HFFc6 (cell line): ENCODE measurements at places on chromosomes 3 and 15. TPM values are rescaled to one million over a fixed set of nuclear protein-coding genes. Genes with fewer than 3 reads are reported as not detected.
A peak's percentile ranks its signal among the peaks of the same experiment; 100 is the strongest.

ARL14 gene
- 0.17 TPM in 1 of 3 replicates, not detected in the others for total RNA-seq

SEMA7A gene
- total RNA-seq: 122 to 191 TPM (median 171 TPM) in 3 replicates

FHIT gene
- total RNA-seq: 0.23 TPM in 1 of 2 replicates, not detected in the other

OCA2 gene
- not detected in 3 replicates for total RNA-seq

ARPP21 gene
- not detected in 3 replicates for total RNA-seq

- H3K27me3 ChIP-seq: peaks cover 8% of the 10 kb centered on the region; the same call in 1 of the 2 replicates
- H3K36me3 ChIP-seq: no peaks in the 10 kb centered on the region
- H3K4me3 ChIP-seq: no peak overlapping the region
- DNase-seq: no peak
- no peak overlapping the region for H3K27ac ChIP-seq
Observed at GRCh38 chr15:79136434-79137046, 46.0 kb upstream of the RASGRF1 start.

DNA sequence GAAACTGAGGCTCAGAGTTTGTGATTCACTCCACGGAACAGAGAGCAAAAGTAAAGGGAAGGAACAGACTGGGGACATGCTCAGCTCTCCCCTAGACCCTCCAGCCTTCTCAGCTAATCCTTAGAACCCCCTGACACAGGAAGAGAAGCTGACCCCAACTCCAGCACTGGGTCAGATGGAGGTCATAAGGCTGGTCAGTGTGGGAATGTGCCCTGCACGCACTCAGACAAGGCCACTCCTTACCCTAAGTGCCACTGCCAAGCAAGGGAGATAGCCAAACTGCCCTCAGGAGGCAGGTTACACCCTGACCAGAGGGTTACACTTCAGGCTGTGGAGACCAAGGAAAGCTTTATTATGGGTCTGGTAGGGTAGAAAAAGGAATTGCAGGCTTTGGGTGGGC is 1.2 kb downstream of the RPL29 start:
- H3K4me1 ChIP-seq: peaks cover 33% of the 10 kb centered on the region
- peaks cover 2% of the 10 kb centered on the region for H3K27me3 ChIP-seq
- no peak for DNase-seq
- H3K36me3 ChIP-seq: peaks cover 32% of the 10 kb centered on the region
- H3K27ac ChIP-seq: peak overlapping the region; percentile 99
- peak overlapping the region; percentile 98 for H3K4me3 ChIP-seq

DNA sequence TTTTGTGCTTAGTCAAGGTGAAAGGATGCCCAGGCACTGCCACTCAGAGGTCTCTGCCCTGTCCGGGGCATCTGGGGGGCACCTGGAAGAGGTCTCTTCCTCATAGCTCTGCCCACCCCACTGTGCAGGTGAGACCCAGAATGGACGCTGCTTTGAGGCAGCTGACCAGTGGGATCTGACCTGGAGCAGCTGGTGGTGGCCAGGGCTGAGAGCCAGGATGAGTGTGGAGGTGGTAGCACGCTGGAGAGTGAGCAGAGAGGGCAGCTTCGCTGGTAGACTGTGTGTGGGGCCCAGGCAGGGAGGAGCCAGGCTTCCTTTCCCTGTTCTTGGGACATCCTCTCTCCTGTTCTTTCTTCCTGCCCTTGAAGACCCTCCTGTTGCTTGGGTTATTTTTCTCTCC is 32.2 kb upstream of the PLA2G4E start:
- H3K4me1 ChIP-seq: peaks cover 15% of the 10 kb centered on the region
- peaks cover 46% of the 10 kb centered on the region for H3K27me3 ChIP-seq
- no peaks in the 10 kb centered on the region for H3K36me3 ChIP-seq
- no peak for DNase-seq

DNA sequence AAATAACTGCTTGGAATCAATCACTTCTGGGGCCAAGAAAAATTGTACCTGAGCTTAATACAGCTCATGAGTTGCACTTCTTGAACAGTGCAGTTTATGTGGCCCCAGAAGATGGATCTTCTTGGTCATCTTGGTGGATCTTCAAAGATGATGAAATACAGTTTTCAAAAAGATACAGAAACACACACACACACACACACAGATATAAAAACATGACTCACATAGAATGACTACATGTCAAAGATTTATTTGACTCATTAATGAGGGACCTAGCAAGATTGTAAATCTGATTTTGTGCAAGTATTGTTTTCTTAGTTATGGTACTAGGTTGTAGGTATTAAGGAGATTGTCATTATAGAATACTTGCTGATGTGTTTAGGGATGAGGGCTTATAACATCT is 32.6 kb downstream of the PDCD6IP start:
- H3K27ac ChIP-seq: peak overlapping the region; percentile 14
- no peak overlapping the region for H3K4me3 ChIP-seq
- peaks cover 58% of the 10 kb centered on the region for H3K4me1 ChIP-seq
- H3K36me3 ChIP-seq: peaks cover 57% of the 10 kb centered on the region
- peak; percentile 66 for DNase-seq

DNA sequence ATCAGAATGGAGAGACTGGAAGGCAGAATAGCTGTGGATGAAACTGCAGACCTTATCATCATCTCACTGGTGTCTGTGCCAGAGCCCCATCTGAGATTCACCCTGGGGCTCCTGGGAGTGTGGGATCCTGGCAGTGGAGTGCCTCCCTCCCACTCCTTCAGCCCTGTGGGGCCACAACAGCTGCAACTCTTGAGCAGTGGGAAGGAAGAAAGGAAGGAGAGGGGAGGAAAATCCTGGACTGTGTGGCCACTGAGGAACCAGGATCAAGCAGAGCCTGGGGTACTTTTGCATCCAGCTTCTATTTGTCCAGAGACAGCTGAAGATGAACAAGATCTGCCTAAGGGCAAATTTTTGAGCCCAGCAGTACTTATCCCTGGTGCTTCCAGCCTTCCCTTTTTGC is 13.1 kb upstream of the ALDH1A2 start:
- H3K4me1 ChIP-seq: peaks cover 8% of the 10 kb centered on the region
- no peaks in the 10 kb centered on the region for H3K36me3 ChIP-seq
- H3K27ac ChIP-seq: no peak overlapping the region
- peaks cover 11% of the 10 kb centered on the region; the same call in 1 of the 2 replicates for H3K27me3 ChIP-seq
- DNase-seq: no peak
- H3K4me3 ChIP-seq: no peak overlapping the region

DNA sequence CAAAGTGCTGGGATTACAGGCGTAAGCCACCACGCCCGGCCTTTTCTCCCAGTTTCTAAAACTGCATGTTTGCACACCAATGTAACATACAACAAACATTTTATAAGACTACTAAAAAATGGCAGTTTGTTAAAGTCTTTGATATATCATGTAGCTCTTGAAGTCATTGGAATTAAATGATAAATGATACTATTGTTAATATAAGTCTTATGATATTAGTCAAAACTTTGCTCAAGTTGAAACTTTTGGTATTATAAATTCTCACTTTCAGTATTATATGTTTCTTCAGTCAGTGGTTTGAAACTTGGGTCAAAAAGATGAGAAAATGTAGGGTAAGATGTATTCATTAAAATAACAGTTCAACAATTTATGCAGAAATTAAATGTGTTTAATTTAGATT is 117.6 kb upstream of the TBL1XR1 start:
- H3K27ac ChIP-seq: no peak overlapping the region
- H3K4me1 ChIP-seq: no peaks in the 10 kb centered on the region
- no peak overlapping the region for H3K4me3 ChIP-seq
- H3K27me3 ChIP-seq: peaks cover 2% of the 10 kb centered on the region; the same call in 1 of the 2 replicates

- H3K27me3 ChIP-seq: no peaks in the 10 kb centered on the region; the same call in 1 of the 2 replicates
- H3K4me1 ChIP-seq: no peaks in the 10 kb centered on the region
- no peak overlapping the region for H3K27ac ChIP-seq
- H3K4me3 ChIP-seq: no peak overlapping the region
Observed at GRCh38 chr15:61752001-61752400, 308.2 kb downstream of the VPS13C start.

GRCh38 chr15:65921780-65922179 is 52.5 kb downstream of the RAB11A start:
- H3K27ac ChIP-seq: no peak overlapping the region
- no peak for DNase-seq
- peaks cover 2% of the 10 kb centered on the region for H3K27me3 ChIP-seq
- H3K36me3 ChIP-seq: no peaks in the 10 kb centered on the region

- H3K27ac ChIP-seq: no peak overlapping the region
- no peaks in the 10 kb centered on the region; the same call in 1 of the 2 replicates for H3K27me3 ChIP-seq
- no peaks in the 10 kb centered on the region for H3K36me3 ChIP-seq
- H3K4me1 ChIP-seq: no peaks in the 10 kb centered on the region
Observed at GRCh38 chr3:82033186-82033585, 271.7 kb upstream of the GBE1 start.

- no peak overlapping the region for H3K27ac ChIP-seq
- no peaks in the 10 kb centered on the region for H3K4me1 ChIP-seq
- H3K36me3 ChIP-seq: no peaks in the 10 kb centered on the region
- no peak overlapping the region for H3K4me3 ChIP-seq
- H3K27me3 ChIP-seq: peaks cover 1% of the 10 kb centered on the region; the same call in 1 of the 2 replicates
Observed at GRCh38 chr3:115388166-115388565, 235.1 kb upstream of the GAP43 start.

DNA sequence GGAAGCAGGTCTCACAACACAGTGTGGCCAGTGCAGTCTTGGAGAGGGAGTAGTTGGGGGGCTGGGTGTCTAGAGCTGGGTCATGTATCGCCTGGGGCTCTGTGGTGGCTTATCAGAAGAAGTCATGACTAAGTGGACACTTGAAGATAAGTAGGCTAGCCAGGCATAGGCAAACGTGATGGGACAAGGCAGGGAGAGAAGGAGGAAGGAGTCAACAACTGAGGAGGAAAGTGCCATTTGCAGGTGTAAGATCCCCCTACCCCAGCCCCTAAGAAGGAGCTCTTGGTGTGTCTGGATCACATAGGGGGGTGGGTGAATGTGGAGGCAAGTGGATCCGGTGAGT is 352.3 kb downstream of the LRTM1 start:
- no peak for DNase-seq
- no peak overlapping the region for H3K4me3 ChIP-seq
- no peaks in the 10 kb centered on the region for H3K27me3 ChIP-seq
- no peaks in the 10 kb centered on the region for H3K4me1 ChIP-seq

DNA sequence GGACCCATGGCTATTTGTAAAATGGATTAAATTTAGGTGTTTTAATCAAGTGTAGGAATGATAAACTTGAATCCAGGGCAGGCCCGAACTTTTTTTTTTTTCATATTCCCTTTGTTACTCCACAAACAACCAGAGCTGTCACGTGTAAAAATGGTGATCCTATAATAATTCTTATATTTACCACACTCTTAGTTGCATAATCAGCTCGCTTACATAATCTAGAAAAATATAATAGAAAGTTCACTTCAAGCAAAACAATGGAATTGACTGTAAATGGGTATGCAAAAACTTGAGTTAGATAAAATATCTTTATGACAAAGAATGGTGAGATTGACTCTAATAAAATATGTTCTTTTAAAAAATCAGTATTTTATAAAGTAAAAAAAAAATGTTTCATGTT is 2.1 kb upstream of the PAQR9 start:
- H3K27me3 ChIP-seq: peaks cover 40% of the 10 kb centered on the region
- H3K36me3 ChIP-seq: peaks cover 6% of the 10 kb centered on the region; the same call in 1 of the 2 replicates
- no peak overlapping the region for H3K27ac ChIP-seq
- H3K4me3 ChIP-seq: no peak overlapping the region
- no peak for DNase-seq

- peak overlapping the region; percentile 49 for H3K4me3 ChIP-seq
- H3K27me3 ChIP-seq: no peaks in the 10 kb centered on the region; the same call in 1 of the 2 replicates
- H3K36me3 ChIP-seq: peaks cover 8% of the 10 kb centered on the region
- H3K27ac ChIP-seq: peak overlapping the region; percentile 79
Observed at GRCh38 chr3:197811343-197811742, 20.3 kb downstream of the LRCH3 start.

GRCh38 chr3:14989943-14990779 is 42.8 kb downstream of the NR2C2 start:
- no peak for DNase-seq
- H3K4me1 ChIP-seq: peaks cover 29% of the 10 kb centered on the region
- H3K27me3 ChIP-seq: no peaks in the 10 kb centered on the region
- no peak overlapping the region; the same call in 1 of the 2 replicates for H3K27ac ChIP-seq

- H3K36me3 ChIP-seq: peaks cover 9% of the 10 kb centered on the region; the same call in 1 of the 2 replicates
- H3K27me3 ChIP-seq: peaks cover 4% of the 10 kb centered on the region
- no peaks in the 10 kb centered on the region; the same call in 1 of the 2 replicates for H3K4me1 ChIP-seq
- no peak overlapping the region for H3K4me3 ChIP-seq
- H3K27ac ChIP-seq: no peak overlapping the region
Observed at GRCh38 chr15:92608866-92609700, 46.5 kb downstream of the FAM174B start.

- H3K36me3 ChIP-seq: no peaks in the 10 kb centered on the region
- H3K27ac ChIP-seq: no peak overlapping the region
- H3K4me3 ChIP-seq: no peak overlapping the region
- DNase-seq: no peak
- peaks cover 11% of the 10 kb centered on the region for H3K4me1 ChIP-seq
Observed at GRCh38 chr3:31748933-31749295, 216.2 kb downstream of the STT3B start.

DNA sequence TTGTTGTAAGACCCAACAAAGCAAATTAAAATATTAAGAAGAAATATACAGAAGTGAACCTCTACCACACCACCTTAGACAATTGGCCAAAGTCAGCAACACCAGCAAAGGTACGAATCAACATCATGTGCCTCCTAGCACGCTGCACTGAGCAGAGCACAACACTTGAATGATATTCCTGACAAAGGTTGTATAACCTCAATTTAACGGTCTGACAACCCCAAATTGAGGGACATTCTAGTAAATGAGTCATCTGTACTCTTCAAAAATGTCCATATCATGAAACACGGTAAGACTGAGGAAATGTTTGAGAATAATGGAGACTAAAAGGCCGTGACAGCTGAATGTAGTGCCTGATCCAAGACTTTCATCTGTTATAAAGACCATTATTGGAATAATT is 41.3 kb upstream of the TNFSF10 start:
- DNase-seq: no peak
- no peaks in the 10 kb centered on the region for H3K36me3 ChIP-seq
- H3K4me3 ChIP-seq: no peak overlapping the region
- H3K27ac ChIP-seq: no peak overlapping the region
- peaks cover 4% of the 10 kb centered on the region; the same call in 1 of the 2 replicates for H3K27me3 ChIP-seq

GRCh38 chr3:12400616-12401194 is 83.6 kb upstream of the TSEN2 start:
- peaks cover 9% of the 10 kb centered on the region; the same call in 1 of the 2 replicates for H3K36me3 ChIP-seq
- peak overlapping the region; percentile 75 for H3K27ac ChIP-seq

- H3K27me3 ChIP-seq: peaks cover 29% of the 10 kb centered on the region
- peaks cover 12% of the 10 kb centered on the region for H3K4me1 ChIP-seq
- H3K4me3 ChIP-seq: no peak overlapping the region
- no peak overlapping the region for H3K27ac ChIP-seq
Observed at GRCh38 chr3:72232777-72233176, 447.8 kb upstream of the PROK2 start.

DNA sequence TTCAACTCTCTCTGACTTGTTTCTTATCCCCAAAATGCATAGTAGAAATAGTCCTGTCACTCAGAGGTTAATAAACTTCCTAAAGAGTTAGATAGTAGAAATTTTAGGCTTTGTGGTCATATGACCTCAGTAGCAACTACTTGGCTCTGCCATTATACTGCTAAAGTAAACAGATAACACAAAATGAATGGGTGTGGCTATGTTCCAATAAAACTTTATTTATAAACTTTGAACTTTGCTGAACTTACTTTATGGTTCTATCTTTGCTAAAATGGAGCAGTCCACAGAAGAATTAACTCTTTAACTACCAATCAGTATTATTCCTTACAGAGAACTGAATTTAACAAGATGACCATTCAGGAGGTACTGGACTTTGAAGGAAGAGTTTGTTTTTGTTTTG is 393.6 kb upstream of the CDIN1 start:
- H3K4me3 ChIP-seq: no peak overlapping the region
- H3K27me3 ChIP-seq: no peaks in the 10 kb centered on the region; the same call in 1 of the 2 replicates
- H3K4me1 ChIP-seq: peaks cover 14% of the 10 kb centered on the region
- no peaks in the 10 kb centered on the region for H3K36me3 ChIP-seq
- no peak overlapping the region for H3K27ac ChIP-seq
